ENCODE measurements at places on chromosomes 6 and 20.

DNA sequence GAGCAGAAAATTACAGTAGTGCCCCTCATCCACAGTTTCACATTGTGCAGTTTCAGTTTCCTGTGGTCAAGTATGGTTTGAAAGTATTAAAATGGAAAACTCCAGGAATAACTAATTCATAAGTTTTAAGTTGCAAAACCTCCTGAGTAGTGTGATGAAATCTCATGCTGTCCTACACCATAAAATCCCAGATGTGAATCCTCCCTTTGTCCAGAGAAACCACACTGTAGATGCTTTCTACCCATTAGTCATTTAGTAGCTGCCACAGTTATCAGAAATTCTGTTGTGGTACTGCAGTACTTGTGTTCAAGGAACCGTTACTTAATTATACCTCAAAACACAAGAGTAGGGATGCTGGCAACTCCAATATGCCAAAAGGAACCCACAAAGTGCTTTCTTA is 74.7 kb downstream of the PTCHD4 start:
- DNase-seq = no peak

GRCh38 chr20:19019734-19020364 is 192.6 kb upstream of the SLC24A3 start:
- no peak for DNase-seq

GRCh38 chr6:139449611-139450000 is 75.2 kb upstream of the CITED2 start:
- DNase-seq = no peak

DNA sequence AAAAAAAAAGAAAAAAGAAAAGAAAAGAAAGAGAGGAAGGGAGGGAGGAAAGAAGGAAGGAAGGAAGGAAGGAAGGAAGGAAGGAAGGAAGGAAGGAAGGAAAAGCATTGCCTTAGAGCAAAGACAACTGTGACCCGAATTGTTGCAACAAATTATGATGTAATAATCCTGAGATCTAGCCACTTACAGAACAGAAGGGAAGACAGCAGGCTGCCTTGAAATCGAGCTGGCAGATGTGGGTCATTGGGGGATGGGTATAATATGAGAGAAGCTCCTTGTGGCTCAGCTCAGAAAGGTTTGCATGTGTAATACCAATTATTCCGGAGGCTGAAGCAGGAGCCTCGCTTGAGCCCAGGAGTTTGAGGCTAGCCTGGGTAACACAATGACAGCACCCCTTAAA is 208.1 kb upstream of the PROKR2 start:
- DNase-seq = no peak

GRCh38 chr6:4322846-4323309 is 187.5 kb upstream of the ECI2 start:
- DNase-seq = no peak

- DNase-seq = no peak
Measured at GRCh38 chr6:112701201-112701600, 354.1 kb downstream of the RFPL4B start.

DNA sequence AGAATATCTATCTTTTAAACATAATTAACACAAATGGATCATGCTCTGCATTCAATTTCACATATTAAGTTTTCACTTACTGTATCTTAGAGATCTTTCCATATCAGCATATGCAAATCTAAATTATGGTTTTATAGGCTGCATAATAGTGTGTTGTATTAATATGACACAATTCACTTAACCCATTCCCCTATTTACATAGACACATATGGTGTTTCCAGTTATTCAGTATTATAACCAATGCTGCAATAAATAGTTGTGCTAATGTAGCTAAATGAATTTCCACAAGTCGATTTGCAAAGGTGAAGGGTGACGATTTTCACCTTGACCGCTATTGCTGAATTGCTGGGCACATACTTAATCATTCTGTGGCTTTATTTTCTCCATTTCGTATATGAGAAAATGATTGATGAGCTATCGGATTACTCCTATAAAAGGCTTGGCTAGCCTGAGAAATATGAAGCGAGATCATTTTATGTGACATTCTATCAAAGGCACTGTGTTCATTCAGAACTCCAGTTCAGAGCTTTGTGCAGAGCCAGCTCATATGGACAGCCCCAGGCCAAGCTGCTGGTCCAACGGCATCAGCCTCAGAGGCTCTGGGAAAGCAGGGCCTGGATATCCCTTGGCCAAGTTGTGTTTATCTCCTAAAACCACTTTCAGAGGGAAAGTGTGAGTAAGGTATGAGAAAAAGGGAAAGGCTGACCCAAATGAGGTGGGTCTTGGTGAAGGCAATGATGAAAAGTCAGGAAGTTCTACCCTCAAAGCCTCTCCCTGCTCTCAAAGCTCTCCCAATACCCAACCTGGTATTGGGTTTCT is 50.8 kb downstream of the GFOD1 start:
- DNase-seq = no peak

- no peak for DNase-seq
Measured at GRCh38 chr20:32205110-32205842, 2.3 kb downstream of the PLAGL2 start.

GRCh38 chr6:109485266-109485935 is 2.4 kb upstream of the ZBTB24 start:
- DNase-seq = no peak

- DNase-seq = no peak
Measured at GRCh38 chr6:16600026-16600425, 161.2 kb downstream of the ATXN1 start.

GRCh38 chr6:26532699-26533531 is 5.3 kb upstream of the HMGN4 start:
- DNase-seq = peak; percentile 96

- DNase-seq = no peak
Measured at GRCh38 chr6:96124778-96125177, 109.0 kb downstream of the FUT9 start.

DNA sequence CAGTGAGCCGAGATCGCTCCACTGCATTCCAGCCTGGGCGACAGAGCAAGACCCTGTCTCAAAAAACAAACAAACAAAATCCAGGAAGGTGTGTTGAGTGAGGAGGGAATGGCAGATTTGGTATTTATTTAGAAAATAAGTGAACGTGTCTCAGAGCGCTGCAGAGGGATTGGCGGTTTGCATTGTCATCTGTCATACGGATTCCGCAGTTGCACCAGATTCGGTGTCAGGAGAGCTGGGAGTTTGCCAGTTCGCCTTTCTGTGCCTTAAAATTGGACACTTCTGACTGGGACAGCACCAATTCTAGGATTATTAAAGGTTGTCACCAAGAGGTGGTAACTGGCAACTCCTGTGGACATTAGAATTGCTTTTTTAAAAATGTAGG is 912 bp downstream of the SNRNP48 start:
- no peak for DNase-seq

- DNase-seq = peak; percentile 45
Measured at GRCh38 chr6:90472716-90473115, 114.2 kb downstream of the MAP3K7 start.

DNA sequence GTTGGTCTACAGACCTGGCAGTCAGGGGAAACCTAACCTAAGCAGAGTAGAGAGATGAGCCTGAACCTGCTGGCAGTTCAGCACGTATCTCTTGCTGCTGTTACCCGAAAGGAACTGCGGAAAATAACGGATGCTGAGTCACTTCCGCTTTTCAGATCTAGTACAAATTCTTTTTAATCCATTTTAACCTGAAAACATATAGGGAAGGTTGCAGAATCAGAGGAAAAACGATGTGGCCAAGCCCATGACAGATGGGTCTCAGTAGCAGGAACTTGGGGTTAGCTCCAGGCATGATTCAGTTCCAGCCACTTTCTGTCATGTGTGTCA is 351.9 kb upstream of the PRND start:
- DNase-seq = peak; percentile 12

DNA sequence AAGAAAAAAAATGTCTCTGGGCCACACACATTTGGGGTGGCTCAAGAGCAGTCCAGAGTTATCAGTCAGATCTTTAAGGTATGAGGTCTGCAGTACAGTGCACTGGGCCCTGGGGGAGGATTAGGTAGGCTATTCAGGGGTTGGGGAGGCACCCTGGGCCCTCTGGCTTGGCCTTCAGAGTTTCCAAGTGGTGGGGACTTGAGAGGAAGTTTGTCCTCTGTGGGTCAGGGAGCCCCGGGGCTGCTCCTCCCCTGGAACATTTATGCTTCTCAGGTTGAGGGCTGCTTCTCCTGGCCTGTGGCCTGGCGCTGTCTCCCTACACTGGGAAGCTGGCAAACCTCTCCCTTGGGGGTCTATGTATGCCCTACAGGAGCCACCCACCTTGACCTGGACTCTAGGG is 46.0 kb downstream of the PTK7 start:
- no peak for DNase-seq

DNA sequence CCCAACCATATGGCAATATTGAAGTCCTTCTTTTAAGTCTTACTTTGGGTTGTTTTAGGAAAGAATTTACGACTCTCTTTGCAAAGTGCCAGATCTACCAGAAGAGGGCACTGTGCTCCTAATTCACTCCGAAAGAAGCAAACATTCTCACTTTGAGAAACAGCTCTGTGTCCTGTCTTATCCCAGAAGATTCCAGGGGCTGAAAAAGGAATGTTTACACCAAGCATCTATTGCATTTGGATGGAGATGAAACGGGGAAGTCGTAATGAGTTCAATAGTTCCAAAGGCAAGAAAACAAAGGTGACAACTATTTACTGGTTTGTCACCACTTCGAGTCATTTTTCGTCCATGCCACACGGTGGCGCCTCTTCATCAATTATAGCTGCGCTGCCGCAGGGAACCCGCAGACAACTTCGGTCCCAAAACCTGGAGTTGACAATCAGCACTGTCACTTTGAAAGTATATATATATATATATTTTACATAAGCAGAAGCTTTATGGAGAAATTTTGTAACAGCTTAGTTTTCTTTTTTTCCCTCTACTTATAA is 121.6 kb downstream of the MOXD1 start:
- DNase-seq = peak; percentile 71

DNA sequence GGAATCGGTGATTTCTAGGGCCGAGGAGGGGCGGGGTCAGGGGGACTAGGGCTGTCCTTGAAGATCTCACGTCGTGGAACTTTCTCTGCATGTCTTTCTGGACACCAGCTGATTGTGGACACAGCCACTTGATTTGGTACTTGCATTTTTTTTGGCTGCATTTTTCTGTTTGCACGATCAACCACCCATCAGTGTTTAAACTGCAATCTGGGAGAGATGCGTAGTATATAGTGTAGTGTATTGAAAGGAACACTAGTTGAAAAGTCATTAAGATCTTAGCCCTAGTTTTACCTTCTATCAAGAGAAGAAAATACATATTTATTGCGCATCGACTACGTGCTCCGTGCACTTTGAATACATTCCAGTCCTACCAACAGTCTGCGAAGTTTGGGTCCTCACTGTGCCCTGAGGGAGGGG is 657 bp downstream of the NT5DC1 start:
- no peak for DNase-seq

- DNase-seq = no peak
Measured at GRCh38 chr6:110265273-110265672, 85.0 kb downstream of the CDC40 start.

DNA sequence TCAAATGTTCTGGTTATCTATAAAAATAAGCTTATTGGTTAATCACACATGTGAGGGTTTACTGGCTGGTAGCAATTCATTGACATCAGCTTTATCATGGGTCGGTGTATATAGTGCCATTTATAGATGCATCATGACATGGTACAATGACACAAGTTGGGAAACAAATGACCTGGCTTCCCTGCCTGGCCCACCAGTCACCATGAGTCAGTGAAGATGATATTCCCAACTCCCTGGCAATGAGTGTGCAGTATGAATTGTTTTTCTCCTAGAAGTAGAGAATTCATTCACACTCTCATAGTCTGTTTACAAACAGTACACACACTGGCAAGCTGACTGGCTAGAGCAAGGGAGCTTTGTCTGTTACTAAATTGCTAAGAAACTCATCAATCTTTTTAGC is 37.2 kb upstream of the CALHM6 start:
- DNase-seq = no peak

DNA sequence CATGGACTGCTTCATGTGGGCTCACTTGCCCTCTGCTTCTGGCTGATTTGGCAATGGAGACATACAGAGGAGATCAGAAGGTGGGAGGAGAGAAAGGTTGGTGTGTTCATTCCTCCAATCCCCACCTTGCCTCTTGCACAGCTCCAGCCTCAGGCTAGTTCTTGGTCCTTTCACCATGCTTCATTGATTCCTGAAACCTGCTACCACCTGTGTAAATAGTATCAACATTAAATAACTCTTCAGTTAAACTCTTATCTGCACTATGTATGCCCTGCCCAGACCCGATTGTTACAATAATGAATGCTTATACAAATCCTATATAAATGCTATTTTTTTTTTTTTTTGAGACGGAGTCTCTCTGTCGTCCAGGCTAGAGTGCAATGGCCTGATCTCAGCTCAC is 174.5 kb downstream of the CD83 start:
- no peak for DNase-seq

- no peak for DNase-seq
Measured at GRCh38 chr6:152094992-152095592, 287.6 kb downstream of the ESR1 start.

DNA sequence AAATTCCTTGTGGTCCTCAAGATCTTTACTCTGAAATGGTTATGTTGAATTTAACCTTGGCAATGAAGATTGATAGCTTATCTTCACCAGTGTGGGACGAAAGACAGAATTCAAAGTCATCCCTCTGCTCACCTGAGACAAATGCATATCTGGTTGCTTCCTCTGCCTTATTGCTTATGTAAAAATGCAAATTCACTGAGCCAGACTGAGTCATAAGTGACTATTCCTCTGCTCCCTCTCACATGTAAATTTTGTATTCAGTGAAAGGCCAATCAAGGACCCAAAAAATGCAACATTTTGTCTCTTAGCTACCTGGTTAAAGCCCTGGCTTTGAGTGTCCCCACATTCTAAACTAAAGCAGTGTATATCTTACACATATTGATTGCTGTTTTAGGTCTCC is 593.1 kb upstream of the GJE1 start:
- no peak for DNase-seq

DNA sequence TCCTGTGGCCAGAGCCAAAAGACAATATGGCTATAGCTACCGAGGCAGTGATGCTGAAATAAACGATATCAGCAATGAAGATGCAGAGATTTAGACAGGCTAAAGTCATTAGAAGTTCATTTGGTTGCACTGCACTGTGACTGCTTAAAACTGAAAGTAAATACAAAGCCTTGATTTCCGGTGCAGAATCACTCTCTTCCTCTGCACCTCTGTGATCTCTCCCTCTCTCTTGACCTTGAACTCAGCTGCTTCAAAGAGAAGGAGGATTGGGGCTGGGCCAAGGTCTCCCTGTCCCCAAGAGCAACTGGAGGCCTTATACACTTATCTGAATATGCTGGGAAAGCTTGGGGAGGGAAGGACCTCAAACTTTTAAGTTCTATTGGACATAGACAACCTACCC is 34.6 kb upstream of the SPACA1 start:
- DNase-seq = peak; percentile 42

GRCh38 chr6:134956676-134957075 is 6.8 kb upstream of the ALDH8A1 start:
- DNase-seq = no peak

All from CD4-positive, alpha-beta T cell treated with Interleukin-21 for 1 hour (primary cell).